ENCODE measurements at places on chromosomes 7 and 10.

- no peak for DNase-seq
Observed at GRCh38 chr10:85599081-85599480, 767.5 kb downstream of the GRID1 start.

- no peak for DNase-seq
Observed at GRCh38 chr10:69439350-69439739, 11.9 kb upstream of the TSPAN15 start.

DNA sequence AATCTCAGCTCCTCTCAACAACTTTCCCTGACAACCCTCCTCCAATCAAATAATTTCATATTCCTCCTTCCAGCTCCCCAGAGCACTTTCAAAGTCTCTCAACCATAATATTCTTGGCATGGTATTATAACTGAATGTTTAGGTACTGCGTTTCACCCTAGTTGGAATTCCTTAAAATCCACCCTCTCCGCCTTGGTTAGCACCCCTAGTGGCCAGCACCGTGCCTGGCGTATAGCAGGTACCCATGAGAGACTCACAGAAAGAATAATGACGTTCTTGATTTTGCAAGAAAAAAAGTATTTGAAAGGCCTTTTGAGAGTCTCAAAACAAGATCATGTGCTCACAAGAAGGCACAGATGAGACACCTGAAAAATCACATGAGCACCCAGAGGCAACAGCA is 50.9 kb downstream of the GLI3 start:
- no peak for DNase-seq

GRCh38 chr10:88336334-88336733 is 246.8 kb downstream of the RNLS start:
- no peak for DNase-seq

Measured in stimulated activated CD8-positive, alpha-beta memory T cell treated with anti-CD3 and anti-CD28 coated beads, Interleukin-4, amount 100 ng/mL, for 24 hours (primary cell).